Stimulated activated CD4-positive, alpha-beta T cell treated with anti-CD3 and anti-CD28 coated beads, Interleukin-15, amount 100 ng/mL, for 1 hour (primary cell): ENCODE measurements at places on chromosomes 7 and 10.

DNA sequence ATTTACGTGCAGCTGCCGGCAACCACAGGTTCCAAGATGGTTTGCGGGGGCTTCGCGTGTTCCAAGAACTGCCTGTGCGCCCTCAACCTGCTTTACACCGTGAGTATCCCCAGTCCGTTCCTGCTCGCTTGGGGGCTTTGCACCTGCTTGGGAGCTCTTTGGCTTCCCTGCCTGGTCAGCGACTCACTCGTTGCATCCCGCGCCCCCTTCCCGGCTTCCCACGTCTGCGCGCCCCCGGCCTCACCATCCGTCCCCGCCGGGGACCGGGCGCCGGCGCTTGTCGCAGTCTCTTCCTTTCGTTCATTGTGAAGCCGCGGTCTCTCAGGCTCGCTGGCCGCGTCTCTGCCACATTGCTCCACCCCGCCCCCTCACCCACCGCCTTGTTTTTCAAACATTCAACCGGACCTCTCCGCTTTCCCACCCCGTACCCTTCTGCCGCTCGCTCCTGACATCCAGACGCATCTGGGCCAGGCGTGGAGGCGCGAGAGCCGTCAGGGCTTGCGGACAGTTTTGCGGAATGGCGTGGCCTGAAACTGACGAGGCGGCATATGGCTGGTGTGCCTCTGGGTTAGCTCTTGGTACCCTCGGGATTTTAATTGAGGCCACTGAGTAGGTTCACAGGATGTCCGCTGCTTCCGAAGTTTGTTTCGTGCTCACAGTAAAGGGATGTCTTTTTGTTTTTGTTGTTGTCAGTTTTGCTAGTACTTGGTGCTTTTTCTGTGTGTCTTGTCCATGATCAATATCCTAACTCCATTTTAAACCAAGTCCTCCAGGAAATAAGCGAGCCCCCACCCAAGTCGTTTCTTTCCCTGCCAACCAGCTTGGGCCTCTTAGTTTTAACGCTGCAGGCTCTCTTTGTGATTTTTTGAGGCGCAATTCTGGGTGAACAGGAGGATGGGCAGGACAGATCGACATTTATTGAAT, 639 bp downstream of the TSPAN13 start:
- DNase-seq: no peak

DNA sequence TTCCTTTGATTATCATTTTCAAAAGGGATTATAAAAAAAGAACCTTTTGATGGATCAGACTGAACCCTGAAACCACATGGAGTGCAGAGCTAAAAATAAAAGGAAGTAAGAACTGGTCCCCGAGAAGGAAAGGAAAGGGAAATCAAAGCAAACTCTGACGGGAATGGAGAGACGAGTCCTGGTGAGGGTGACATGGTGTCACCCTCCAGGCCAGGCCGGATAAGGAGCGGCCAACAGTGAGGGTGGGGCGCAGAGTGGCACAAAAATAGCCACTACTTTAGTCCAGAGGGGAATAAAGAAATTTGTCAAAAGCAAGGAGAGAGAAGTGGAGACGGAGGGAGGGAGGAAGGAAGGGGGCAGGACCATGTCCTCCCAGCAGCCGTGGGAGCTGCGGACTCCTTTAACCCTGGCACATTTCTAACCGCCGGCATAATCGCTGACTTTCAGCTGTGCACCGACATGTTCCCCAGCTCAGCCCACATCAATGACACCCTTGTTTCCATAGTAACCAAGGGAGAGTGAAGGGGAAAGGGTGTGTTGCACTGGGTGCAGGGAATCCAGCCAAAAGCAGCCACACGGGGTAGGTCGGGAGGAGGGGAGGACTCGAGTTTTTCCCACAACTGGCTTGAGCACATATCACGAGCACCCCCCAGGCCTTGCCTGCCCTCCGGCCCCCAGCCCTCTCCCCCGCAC, 29.7 kb downstream of the TRIM8 start:
- DNase-seq: peak; percentile 30

DNA sequence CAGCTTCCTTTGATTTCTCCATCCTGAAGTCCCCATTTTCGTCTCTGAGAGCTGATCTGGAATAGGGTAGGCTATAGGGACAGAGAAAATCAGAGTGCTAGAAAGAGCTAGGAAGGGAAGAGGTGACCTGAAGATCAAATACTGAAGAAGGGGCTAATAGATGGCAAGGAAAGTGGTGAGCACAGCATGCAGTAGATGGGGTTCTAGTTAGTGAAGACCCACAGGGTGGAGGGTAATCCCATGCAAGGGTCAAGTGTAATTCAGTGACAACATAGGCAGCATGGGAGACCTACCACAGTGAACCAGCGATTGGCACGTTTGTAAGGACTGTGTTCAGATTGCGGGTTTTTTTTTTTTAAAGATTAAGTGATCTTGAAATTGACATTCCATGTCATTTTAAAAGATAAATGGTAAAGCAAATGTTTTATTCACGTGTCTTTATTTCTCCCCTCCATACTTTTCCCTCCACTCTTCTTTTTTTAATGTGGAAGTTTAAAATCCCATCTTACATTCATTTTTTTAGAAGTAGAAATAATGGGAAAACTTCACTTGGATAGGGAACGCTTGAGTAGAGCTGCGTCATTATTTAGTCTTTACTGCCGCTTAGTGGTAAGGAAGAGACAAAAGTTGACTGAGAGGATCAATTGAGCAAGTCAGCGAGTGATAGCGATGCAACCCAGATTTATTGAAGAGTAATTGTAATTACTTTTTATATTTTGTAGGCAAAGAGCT, 21.0 kb upstream of the ABI1 start:
- no peak for DNase-seq

DNA sequence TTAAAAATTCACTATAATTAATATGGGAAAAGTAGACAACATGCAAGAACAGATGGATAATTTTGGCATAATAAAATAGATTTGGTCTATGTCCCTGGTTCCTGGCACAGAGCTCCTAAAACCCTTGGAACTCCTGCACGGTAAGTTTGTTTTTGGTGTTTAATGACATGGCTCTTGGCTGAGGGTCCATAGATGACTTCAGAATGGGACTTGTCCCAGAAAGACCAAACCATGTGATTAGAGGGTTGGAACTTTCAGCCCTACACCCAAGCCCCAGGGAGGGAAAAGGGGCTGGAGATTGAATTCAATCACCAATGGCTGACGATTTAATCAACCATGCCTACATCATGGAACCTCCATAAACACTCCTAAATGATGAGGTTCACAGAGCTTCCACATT, 12.6 kb upstream of the GSDME start:
- DNase-seq: no peak

GRCh38 chr10:6716516-6716915, 136.4 kb upstream of the PRKCQ start:
- DNase-seq: no peak

DNA sequence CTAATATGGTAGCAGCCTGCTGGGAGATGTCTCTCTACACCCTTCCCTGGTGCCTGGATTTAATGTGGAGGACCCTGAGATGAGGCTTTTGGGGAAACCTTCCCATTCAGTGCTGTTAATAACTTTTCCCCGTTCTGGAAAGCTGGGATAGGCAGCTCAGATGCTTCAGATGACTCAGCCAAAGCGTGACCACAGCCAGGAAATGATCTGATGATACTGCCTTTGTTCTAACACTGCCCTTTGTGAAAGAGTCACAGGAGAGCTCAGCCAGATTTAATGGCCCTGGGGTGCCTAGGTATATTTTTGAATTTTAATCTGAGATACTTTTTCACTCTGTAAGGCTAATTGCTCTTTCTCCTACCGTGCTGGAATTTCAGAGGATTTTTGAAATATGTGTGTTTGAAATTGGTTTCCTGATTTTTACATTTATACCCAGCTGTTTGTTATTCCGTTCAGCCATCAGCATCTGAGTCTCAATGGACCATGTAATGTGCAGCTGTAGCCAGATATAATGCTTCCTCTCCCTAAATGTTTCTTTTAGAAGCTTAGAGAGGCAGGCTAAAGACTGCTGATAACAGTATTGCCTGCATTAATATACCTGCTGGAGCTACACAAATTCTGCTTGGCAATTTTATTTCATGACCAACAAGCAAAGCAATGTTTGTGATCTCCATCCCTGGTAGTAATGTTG, 17.8 kb downstream of the CELF2 start:
- no peak for DNase-seq

DNA sequence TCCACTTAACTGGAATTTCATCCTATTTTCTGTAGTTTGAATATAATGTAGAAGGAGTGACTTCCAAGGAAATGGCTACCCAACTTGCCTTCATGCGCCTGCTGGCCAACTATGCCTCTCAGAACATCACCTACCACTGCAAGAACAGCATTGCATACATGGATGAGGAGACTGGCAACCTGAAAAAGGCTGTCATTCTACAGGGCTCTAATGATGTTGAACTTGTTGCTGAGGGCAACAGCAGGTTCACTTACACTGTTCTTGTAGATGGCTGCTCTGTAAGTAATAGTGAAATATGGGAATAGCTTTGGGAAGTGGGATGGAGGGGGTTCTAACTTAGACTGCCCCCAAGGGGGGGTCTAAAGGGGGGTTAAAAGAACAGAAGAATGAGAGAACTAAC, 34.5 kb downstream of the COL1A2 start:
- no peak for DNase-seq

- no peak for DNase-seq
Measured at GRCh38 chr10:76252733-76253132, 821.3 kb downstream of the LRMDA start.

- no peak for DNase-seq
Measured at GRCh38 chr7:151006590-151007300, 15.9 kb downstream of the NOS3 start.

- DNase-seq: no peak
Measured at GRCh38 chr10:22500656-22501340, 155.5 kb downstream of the SPAG6 start.

- DNase-seq: no peak
Measured at GRCh38 chr7:42934291-42934690, 2.1 kb downstream of the MRPL32 start.

GRCh38 chr7:29891766-29892165, 85.5 kb downstream of the WIPF3 start:
- DNase-seq: no peak

DNA sequence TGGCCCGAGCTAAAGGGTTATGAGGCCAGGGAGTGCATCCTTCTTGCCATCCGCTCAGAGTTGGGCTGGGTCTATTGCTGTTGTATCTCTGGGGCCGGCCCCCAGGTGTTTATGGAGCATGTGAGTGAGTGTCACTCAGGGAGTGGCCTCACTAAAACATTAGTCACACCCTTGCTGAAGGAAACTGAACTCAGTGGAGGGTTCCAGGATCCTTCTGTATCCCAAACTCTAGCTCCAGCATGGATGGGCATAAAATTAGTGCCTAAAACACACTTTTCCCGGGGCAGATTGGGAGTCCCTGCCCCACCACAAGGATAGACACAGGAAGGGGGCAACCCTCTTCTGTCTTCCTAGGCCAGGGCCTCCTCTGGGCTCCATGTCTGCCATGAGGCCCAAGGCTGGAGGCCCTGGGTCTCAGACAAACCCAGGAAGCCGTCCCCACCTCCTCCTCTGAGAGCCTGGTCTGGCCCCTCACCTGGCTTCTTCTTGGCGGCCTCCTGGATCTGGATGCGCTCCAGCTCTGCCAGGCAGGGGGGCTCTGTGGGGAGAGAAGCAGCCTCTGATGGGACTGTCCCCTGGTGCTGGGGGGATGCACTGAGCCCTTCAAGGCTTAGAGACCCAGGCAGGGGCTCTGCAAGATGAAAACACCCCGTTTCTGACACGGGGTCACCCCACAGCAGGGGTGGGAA, 24.5 kb downstream of the SPOCK2 start:
- no peak for DNase-seq

- DNase-seq: no peak
Measured at GRCh38 chr7:81632418-81632817, 137.4 kb downstream of the HGF start.

DNA sequence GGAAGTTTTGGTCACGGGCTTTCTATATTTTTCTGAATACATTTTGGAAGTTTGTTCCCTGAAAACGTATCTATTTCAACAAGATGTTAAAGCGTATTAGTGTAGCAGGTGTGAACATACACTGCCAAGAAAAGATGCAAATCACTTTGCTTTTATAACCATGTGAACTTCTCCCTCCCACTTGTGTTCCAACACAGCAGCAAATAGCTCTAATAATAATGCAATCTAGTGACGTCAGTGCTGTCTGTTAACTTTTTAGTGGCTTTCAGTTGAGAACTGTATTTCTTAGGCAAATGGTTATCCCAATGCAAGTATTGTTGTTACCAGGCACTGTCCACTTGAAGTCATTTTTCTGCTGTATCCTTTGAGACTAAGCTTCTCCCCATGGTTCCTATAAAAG, 188.4 kb upstream of the IGFBP3 start:
- DNase-seq: no peak

DNA sequence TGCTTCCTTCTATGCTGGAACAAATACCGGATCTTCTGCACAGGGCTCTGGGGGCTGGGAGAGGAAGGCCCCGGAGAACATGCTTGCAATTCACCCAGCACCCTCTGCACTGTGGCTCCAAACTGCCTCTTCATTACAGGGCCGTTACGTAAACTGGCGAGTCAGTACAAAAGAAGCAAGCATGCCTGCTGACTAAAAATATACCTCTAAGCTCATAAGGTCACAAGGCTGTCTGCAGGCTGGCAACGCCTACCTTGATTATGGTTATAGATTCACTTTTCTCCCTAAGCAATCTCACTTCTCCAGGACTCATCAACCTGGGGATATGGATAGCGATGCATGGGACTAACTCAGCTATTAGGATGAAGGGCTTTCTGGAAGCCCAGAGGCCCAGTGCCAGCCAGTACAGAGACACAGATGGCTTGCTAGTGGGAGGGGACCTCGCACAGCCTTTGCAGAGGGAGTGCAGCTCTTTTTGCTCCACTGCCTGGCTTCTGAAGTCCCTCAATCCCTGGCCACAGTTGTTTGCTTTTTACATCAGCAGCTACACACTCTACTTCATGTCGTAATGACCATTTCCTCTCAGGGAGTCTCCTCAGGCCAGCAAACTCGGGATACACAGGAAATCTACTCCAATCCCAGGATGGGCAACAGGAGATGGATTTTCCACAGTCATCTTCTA, 96.1 kb downstream of the SH3PXD2A start:
- no peak for DNase-seq

GRCh38 chr10:7412237-7412927, 1.5 kb upstream of the SFMBT2 start:
- DNase-seq: no peak

- DNase-seq: no peak
Measured at GRCh38 chr10:114492351-114493037, 88.2 kb upstream of the AFAP1L2 start.

DNA sequence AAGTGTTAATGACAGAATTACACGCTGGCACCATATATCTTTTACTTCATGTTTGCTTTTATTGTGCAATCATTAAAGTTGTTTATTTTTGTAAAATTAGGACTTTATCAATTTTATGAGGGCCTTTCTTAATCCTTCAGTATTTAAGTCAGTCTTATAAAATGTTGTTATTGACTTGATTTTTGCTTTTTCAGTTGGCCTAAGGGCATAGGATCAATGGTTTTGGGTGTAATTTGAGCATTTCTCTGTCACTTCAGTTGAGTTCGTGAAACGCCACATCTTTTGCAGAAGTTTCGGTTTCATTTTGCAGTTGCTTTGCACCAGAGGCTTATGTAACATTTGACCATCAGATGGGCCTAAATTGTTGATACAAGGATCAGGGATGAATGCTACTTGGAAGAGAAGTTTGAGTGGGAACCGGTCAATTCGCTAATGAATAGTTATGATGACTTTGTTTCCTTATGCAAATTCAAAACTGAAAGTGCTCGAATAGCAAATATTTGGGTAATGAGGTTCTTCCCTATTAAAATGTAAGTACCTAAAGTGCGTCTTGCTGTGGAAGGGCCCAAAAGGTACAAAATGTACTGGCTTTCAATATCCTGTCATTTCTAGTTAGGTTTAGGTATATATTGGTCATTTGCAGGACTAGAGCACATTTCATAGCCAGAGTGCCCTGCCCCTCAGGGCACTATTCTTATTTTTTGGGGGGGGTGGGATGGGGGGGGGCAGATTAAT, 340.9 kb downstream of the LRMDA start:
- no peak for DNase-seq
